ENCODE measurements at places on chromosomes 1 and 21. TPM values are rescaled to one million over a fixed set of nuclear protein-coding genes. Genes with fewer than 3 reads are reported as not detected.

DNA sequence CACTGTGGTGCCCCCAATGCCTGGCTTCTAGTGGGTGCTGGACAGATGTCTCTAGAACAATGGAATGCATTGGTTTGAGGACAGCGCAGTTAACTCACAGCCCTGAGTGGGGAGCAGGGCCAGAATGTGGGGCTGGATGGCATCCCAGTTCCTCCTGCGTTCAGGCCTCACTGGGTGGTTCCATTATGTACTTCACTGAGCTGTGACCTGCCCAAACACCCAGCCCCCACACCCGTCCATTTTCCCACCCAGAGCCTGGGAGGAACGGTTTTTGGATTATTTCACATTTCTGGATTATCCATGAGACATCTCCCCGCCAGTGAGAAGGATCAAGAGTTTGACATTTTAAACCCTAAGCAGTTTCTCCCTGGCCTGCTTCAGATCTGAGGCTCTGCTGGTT lies 55.3 kb upstream of the WASF2 start:
- no peak overlapping the region for H3K4me3 ChIP-seq
- no peaks in the 10 kb centered on the region for H3K27me3 ChIP-seq
- no peaks in the 10 kb centered on the region for H3K4me1 ChIP-seq
- H3K27ac ChIP-seq = no peak overlapping the region

- peaks cover 23% of the 10 kb centered on the region for H3K36me3 ChIP-seq
- H3K27ac ChIP-seq = no peak overlapping the region
- peaks cover 21% of the 10 kb centered on the region for H3K4me1 ChIP-seq
- H3K27me3 ChIP-seq = no peaks in the 10 kb centered on the region
- no peak for DNase-seq
These were observed 9.1 kb downstream of the RHOC start for GRCh38 chr1:112697781-112698201.

DNA sequence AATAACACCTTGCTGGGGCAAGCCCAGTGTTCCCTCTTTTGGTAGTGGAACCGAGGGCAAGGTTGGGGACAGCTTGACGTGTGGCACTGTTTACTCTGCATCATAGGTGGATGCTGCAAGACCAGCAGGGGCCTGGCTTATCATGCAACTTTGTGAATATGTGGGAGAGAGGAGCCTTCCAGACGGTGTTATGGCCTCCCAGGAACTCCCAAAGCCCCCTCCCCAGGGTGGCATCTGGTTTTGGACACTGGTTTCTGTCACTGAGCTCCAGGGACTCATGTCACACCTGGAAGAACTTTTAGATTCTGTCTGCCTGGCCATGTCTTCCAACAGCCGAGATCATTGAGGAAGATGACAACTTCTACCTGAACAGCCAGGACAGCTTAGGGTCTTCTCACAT lies 1.4 kb upstream of the TLR5 start:
- no peaks in the 10 kb centered on the region for H3K36me3 ChIP-seq
- peaks cover 12% of the 10 kb centered on the region for H3K4me1 ChIP-seq
- no peak for DNase-seq

DNA sequence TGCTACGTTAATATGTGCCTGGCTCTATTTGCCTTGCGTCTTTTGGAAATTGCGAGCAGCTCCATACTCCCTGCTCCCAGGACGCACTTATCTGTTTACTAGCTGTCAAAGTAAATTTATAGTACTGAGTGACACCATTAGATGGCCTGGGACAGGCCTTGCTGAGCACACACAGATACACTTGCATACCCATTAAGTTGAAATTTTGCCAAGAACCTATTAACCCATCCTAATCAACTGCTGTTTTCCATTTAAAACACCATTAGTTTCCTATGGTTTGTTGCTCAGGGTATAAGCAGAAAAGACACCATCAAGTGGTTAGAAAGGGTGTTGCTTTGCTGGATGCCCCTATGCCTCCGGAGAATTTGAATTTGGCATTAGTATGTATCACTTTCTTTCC lies 187.3 kb downstream of the SLC44A5 start:
- no peaks in the 10 kb centered on the region for H3K4me1 ChIP-seq
- no peaks in the 10 kb centered on the region for H3K36me3 ChIP-seq
- DNase-seq = no peak
- H3K4me3 ChIP-seq = no peak overlapping the region
- H3K27ac ChIP-seq = no peak overlapping the region

Gene ELF3
- 1.1 TPM for total RNA-seq

Gene ZNF695
- total RNA-seq = 1.7 TPM

Gene GPR25
- total RNA-seq = not detected

Gene ATP6V1G3
- total RNA-seq = not detected

Gene SKI
- 14.9 TPM for total RNA-seq

DNA sequence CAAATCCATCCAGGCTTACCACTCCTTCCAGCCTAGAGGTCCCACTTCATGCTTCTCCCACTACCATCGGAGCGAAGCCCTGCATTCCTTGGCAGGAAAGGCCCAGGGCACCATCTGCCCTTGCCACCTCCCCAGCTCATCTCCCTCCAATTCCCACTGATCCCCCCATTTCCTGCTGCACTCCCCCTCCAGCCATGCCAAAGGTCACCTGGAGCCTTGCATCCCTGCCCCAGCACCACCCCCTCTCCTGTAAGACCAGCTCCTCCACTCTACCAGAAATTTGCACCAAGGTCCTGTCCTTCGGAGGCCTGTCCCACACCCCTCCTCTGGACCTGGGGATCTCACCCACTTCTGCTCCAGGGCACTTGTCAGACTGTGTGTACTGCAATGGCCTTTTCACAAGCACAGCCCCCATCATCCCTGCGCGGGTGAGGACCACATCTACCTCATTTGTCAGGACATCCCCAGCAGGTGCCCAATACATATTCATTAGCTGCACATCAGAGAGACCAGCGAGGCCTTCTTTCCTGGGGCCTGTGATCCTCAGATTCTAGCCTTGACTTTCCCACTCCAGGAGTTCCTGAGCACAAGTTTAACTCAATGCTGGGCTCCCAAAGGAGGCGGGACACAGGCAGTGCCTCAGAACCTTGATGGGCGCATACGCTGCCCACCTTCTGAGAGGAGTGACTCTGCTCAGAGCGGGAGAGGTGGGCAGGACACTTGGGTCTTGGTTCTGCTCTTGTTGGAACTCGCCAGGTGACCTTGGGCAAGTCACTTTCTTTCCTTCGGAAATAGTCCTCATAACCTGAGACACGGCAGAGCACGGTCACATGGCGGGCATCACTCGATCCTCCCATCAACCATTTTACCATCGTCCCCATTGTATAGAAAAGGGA lies 49.9 kb upstream of the EDN2 start:
- no peak overlapping the region for H3K27ac ChIP-seq
- H3K36me3 ChIP-seq = no peaks in the 10 kb centered on the region
- no peak overlapping the region for H3K4me3 ChIP-seq
- no peaks in the 10 kb centered on the region for H3K4me1 ChIP-seq
- no peaks in the 10 kb centered on the region for H3K27me3 ChIP-seq
- DNase-seq = no peak

- no peaks in the 10 kb centered on the region for H3K36me3 ChIP-seq
These were observed 19.2 kb downstream of the ELAPOR1 start for GRCh38 chr1:109133002-109133706.

DNA sequence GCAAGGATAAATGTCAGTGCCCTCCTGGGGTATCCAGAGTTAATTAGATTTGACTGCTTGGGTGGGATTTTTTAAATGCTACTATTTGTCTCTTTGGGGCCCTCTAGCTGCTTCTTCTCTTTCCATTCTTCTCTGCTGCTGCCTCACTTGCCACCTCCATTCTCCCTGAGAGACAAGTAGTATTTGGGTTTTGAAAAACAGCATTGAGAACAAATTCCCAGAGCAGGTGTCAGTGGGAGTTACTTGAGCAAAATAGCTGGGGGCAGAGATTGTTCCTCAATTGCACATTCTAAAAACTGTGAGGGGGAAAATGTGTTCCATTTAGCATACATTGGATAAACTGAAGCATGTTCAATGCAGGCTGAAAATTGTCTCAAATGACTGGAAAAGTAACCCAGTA lies 286.5 kb downstream of the CACNA1E start:
- H3K27me3 ChIP-seq = no peaks in the 10 kb centered on the region
- no peak overlapping the region for H3K4me3 ChIP-seq
- H3K27ac ChIP-seq = no peak overlapping the region
- H3K36me3 ChIP-seq = peaks cover 3% of the 10 kb centered on the region
- H3K4me1 ChIP-seq = no peaks in the 10 kb centered on the region

- no peak overlapping the region for H3K4me3 ChIP-seq
- H3K27ac ChIP-seq = no peak overlapping the region
- no peak for DNase-seq
- H3K27me3 ChIP-seq = no peaks in the 10 kb centered on the region
- H3K4me1 ChIP-seq = no peaks in the 10 kb centered on the region
- no peaks in the 10 kb centered on the region for H3K36me3 ChIP-seq
These were observed 97.5 kb upstream of the KIAA1614 start for GRCh38 chr1:180815188-180815587.

DNA sequence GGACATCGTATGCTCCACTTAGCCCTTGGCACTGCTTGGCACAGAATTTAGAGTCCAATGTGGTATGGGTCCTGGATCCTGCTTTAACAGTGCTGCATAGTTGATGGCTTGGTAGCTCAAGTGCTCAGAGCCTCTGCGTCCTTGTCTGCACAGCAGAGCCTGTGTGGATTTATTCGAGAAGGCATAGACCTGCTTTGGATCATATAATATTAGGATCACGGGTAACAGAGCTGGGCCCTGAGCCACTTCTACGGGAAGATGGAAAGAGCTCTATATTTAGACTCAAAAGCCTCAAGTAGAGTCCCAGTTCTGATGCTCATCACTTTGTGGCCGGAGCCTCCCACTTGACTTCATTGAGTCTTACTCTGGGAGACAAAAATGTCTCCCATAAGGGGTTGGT lies 164.4 kb upstream of the EDN2 start:
- no peak overlapping the region for H3K27ac ChIP-seq
- H3K27me3 ChIP-seq = no peaks in the 10 kb centered on the region
- no peak overlapping the region for H3K4me3 ChIP-seq
- no peak for DNase-seq
- no peaks in the 10 kb centered on the region for H3K4me1 ChIP-seq

Data from GM12878 (cell line).